ENCODE measurements at places on chromosomes 1 and 21.
A peak's percentile ranks its signal among the peaks of the same experiment; 100 is the strongest.

DNA sequence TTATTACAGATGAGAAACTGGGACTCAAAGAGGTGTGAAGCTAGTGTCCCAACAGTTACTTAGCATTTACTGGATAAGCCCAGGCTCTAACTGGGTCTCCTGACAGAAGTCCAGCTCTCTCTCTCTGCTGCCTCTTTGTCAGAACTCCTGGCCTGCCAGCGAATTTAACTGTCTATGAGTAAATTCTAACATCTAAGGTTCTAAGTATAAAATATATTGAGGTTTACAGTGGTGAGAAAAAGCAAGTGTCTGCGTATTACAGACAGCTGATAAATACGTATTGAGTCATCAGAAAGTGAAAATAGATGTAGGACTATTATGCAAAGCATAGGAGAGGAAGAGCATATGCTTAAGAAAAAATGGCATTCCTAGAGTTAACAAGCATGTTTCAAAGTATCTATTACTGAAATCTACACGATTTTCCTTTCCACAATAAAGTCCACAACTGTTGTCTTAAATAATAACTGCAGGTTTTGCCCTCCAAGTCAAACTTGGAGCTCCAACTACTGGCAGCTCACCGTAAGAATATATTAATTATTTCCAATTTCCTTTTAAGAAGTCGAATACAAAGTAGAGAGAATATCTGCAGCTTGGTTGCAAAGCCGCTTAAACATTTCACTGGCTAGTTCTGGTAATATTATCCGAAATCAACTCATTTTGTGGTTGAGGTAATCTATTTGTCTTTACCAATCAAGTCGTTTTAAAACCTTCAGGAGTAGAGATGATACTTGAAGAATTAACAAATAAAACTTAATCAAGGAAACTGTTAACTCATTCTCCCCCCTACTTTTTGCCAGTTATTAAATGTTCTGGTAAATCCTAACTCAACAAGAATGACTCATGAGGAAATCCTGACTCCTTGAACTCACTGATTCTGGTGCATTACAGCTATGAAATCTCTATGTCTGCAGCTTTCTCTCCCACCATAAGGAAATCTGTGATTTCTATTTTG, 1.4 kb upstream of the RGS2 start:
- DNase-seq: no peak

GRCh38 chr1:225655509-225656258, 2.8 kb upstream of the ENAH start:
- no peak for DNase-seq

GRCh38 chr1:48093696-48094528, 96.7 kb upstream of the TRABD2B start:
- peak; percentile 59 for DNase-seq

DNA sequence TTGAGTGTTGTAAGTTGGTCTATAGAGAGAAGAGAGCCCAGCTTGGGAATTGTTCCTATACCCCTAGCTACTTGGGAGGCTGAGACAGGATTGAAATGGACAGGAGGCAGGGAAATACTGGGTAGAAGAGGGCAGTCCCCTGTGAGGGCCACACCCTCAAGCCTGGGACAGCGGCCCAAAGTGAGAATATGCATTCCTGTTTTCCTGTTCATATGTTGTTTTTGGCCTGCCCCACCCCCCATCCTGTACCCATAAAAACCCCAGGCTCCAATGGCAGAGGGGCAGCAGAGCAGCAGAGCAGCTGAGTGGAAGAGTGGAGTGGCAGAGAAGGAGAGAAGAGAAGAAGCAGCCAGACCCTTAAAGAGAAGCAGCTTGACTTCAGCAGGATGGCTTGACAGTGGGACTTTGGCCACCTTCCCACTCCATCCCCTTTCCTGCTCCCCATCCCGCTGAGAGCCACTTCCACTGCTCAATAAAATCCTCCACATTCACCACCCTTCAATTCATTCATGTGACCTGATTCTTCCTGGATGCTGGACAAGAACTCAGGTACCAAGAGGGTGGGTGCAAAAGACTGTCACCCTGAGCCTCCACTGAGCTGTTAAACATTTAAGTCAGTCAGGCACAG, 70.6 kb upstream of the PUM1 start:
- DNase-seq: no peak

DNA sequence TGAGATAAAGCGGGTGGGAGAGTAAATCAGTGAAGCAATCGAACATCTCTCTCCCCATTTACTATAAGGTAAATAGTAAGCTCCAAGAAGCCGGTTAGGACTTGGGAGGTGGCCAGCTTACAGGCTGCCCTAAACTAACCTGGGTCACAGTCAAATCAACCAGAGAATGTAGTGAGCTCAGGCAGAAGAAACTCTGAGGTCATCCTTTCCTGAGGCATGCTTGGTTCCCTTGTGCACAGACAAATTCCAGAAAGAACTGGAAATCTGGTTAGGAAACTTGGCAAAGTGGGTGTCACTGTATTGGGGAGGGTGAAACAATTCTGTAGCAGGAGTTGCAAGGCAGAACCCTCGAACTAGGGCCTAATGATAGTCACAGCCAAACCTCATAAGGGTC, 72.5 kb downstream of the NTMT2 start:
- DNase-seq: no peak

DNA sequence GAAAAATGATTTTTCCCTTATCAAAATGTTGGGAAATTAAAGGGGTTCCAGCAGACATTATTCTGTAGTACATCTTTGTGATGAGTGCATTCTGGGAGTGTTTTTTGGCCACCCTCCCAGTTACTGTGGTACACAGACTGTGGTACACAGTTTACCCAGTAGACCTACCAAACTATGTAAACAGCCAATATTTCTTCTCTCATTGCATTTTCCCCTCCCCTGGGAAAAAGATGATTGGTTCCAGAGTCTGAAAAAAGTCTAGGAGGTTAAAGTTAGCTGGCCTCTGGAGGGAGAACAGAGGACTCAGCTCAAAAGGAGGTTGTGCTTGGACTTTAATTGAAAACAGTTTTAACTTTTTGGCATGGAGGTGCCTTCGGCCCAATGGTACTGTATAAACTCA, 42.5 kb downstream of the PGM1 start:
- DNase-seq: no peak

- DNase-seq: no peak
Observed at GRCh38 chr1:83857716-83858115, 141.2 kb downstream of the TTLL7 start.

DNA sequence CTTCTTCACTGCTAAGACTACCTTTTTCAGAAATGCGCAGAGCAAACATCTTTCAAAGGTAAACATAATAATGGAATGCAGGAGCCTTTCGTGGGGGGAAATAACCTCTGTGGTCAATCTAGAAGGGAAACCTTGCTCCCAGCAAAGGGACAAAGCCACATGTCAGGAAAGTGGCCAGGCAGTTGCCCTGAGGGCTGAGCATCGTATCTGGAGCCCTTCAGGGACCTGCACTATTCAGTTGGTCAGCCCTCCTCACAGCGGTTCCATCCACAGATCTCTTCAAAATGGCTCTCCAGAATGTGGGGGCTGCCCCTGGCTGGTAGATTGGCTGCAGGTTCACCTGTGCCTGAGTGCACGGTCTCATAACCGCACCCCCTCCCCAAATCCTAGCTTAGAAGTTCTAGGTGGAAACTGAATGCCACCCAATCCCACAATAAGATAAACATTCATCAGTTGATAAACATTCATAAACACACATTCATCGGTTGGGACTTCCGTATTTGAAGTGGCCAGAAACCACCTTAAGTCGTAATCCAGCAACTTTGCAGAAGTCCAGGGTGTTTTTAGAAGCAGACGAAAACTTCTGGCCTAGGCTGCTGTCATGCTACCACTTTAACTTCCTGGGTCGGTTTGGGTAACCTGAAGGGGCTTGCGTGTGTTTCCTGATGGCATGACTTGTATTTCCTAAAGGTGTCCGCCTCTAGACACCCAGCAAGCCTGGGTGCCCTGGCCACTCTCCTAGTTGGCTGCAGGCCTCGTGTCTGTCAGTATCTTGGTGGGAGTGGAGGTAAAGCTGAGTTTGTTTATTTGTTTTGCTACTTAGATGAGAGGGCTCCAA, 50.5 kb downstream of the RASSF5 start:
- peak; percentile 43 for DNase-seq

DNA sequence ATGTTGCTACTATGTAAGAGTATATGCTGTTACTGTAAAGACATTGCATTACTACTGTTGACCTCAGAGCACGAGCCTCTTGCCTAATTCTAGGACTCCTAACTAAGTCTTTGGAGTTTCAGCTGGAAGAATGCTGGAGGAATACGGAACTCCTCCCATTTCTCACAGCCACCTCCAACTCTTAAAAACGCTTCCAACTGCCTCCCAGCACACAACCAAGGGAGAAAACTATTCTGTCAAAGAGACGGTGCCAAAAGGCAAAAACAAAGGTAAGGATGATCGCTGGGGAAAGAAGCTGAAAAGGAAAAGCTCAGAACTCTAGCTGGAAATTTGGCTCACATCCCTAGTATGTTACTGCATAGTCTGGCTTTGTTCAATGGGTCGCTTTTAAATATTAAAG, at the start of gene FMO2:
FMO2 (plus strand) TSS at position 210 of the 400 bp plus-strand sequence. CDS start 414 bp downstream, outside the sequence.
- no peak for DNase-seq

DNA sequence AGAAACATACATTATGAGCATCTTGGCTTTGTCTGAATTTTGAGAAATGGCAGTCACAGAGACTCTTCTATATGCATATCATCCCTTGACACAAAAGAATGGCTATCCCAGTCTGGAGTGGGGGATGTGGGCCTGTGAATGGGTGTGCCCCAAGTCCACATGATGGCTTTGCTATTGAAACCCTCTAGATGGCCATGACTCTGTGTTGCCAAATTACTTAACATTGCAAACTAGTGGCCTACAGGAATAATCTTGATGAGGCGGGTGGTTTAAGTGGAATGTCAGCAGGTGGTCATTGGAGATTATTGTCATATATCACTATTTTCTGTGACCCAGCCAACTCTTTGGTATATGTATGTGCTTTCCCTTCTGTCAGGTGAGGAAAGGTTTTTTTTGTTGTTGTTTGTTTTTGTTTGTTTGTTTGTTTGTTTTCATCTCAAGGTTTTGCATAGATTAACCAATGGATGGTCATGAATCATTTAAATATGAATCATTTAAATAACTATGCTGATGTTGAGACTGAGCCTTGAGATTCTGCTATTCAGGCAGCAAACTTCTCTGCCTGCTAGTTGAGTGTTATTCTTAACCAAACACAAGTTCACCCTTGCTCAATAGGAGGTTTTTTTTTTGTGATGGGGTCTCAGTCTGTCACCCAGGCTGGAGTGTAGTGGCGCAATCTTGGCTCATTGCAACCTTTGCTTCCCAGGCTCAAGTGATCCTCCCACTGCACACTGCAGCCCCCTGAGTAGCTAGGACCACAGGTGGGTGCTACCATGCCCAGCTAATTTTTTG, 103.0 kb downstream of the NOS1AP start:
- no peak for DNase-seq

DNA sequence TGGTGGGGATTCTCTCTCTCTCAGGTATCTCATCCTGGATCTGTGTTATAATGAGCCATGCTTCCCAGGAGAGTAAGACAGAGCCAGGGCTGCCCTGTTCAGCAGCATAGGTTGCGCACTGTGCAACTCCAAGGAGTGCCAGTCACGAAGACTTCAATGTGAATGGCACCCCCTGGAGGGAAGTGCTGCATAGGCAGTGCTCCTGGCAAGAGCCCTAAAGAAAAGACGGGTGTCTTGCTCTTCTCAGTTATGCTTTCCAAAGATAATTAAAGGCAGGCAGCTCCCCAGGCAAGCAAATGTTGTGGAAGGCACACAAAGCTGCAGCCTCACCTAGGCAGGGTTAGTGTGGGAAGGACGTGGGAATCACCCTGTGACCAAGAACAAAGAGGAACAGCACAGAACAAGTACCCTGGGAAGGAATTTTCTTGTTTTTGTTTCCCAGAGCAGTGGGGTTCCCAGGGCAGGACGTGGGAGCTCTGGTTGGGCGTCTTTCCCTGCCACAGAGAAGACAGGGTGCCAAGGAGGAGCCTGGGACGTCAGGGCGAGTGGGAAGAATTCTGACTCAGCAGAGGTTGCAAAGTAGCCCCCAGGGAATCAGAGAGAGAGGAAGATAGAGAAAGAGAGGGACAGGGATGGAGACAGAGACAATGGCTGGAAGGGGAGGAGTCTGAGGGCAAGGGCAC, 120.9 kb downstream of the KCNN3 start:
- DNase-seq: no peak

DNA sequence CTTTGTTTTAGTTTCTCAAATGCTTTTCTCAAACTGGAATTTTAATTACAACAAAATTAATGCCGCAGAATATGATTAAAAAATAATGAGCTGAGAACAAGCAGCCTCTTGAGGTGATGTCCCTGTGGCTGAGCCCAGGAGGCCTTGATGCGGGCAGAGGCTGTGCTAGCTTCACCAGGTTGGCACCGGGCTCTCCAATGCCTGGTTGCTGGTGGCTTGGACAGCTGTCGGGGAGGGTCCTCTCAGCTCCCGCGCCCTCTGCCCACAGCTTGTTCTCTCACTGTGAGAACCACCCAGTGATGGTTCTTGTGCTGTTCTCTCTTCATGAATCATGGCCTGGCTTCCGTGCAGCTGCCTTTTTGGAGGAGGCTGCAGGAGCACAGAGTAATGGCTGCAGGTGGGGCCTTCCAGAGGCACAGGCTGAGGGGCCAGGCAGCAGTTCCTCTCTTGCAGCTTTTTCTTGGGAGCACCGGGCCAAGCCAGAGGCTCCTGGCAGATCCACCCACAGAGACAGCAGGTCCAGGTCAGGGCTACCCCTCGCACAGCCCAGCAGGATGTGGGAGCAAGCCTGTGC, 156.3 kb downstream of the PCBP3 start:
- DNase-seq: no peak

DNA sequence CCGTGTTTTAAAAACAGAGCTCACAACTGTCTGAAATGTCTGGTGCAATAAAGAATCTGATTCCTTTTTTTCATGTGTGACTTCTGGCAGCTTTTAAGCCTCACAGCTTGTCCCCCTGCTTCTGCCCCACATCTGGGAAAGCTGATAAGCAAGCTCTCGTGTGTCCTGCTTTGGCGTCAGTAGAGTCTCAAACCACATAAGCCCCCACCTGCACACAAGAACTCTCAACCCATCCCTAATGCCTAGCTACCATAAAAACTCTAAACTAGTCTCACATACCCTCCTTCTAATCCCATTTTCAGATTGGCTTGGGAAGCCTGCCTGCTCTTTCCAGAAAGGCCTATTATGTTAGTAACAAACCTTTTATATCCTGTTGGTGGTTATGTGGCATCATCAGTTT, 94.6 kb upstream of the DAB1 start:
- no peak for DNase-seq

- no peak for DNase-seq
Observed at GRCh38 chr1:53606197-53606596, 132.8 kb downstream of the GLIS1 start.

DNA sequence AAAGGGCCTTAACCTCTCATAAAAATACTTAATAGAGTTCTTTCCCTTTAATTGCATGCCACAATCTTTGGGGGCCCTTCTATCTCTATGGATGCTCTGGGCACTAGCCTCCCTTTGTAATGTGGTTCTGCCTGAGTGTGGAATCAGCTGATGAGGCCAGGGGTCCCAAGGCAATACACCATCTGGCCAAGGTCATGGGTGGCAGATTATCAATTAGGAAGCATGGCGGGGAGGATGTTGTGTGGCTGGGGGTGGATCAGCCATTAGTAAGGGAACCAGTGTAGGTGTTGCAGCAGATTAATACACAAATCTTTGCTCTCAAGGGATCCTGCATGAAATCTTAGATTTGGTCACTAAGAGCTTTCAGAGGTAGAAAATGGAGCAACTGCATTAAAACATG, 35.3 kb downstream of the NHLH2 start:
- DNase-seq: no peak
